ENCODE measurements at places on chromosomes 7 and 10.

DNA sequence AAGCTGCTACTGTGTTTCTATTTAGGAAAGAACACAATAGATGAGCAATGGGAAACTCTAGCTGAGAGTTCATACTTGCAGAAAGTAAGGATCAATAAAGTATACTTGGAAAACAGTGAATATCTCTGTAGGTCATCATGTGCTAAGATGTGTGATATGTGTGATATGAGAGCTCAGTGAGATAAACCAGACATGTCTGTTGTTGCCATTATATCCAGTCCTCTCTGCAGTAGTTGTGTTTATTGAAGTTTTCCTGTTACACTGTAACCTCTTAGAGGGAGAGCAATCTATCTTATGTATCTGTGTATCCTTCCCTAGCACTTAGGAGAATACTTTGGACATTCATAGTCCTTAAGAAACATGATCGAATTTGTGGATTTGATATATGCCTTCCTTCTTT lies 19.1 kb downstream of the TRUB1 start:
- DNase-seq = no peak

DNA sequence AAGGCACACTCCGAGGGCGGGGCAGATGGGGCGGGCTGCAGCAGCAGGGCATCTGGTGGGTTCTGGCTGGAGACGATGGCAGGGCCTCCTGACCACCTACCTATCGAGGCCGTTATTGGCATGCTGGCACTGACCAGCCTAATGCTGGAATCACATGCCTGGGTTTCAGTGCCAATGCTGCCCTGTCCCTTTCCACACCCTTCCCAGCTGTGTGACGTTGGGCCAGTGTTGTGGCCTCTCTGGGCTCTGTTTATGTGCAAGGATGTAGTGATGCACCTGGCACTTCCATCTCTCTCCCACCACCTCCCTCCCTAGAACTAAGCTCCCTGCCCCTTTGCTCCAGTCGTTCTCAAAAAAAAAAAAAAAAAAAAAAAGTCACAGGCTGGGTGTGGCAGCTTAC lies 132.9 kb downstream of the ZMIZ1 start:
- no peak for DNase-seq

DNA sequence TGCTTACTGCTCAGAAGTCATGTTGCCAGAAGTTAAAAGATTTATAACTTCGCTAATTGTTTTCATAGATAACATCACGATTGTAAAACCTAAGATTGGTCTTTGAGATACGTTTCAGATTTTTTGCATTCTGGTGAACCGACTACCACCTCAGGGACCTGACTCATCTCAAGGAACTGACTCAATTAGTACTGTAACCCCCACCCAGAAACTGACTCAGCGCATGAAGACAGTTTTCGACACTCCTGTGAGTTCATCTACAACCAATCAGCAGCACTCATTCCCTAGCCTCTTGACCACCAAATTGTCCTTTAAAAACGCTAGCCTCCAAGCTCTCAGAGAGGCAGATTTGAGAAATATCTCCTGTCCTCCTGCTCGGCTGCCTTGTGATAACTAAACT lies 72.3 kb downstream of the ELMO1 start:
- no peak for DNase-seq

DNA sequence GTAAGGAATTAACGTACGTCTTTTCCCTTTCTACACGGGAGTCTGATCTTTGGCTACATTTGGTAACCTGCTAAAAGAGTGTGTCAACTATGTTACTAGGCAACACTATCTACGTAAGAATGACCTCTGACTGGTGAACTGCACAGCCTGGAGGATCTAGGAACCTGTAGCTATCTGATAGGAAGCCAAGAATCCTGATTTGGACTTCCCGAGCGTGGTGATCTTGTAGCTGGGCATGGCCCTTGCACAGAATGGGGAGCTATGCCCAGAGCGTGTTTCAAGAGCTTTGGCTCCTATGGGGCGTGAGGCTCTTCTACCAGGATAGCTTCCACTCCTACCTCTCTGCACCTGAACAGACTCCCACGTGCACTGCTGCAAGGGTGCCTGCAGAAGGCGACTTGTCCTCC lies 157.5 kb downstream of the TAX1BP1 start:
- DNase-seq = no peak

DNA sequence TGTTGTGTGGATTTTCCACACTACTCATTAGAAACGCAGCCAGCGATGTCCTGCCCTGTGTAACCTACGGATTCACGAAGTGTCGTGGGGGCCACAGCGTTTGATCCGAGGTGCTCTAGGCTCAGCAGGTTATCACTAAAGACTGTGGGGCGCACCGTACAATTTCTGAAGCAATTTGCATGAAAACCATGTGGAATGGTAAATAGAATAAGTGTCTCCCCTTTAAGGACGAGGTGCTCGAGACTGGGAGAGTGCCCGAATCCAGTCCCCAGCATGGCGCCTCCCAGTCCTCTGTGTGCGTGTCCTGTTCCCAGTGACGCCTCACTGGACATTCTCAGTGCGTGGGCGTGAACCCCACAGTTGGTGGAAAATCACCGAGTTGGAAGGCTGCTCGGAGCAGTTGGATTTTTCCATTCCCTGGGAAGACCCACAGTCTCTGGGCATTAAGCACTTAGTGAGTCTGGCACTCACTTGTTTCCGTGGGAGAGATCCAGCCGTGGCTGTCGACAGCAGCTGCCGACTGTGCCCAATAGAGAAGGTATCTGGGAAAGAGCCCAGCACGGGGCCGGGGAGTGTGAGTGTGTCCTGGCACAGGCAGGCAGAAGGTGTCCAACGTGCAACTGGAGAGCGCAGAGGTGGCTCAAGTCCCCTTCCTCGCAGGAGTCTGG lies 37.0 kb downstream of the PFKP start:
- no peak for DNase-seq

DNA sequence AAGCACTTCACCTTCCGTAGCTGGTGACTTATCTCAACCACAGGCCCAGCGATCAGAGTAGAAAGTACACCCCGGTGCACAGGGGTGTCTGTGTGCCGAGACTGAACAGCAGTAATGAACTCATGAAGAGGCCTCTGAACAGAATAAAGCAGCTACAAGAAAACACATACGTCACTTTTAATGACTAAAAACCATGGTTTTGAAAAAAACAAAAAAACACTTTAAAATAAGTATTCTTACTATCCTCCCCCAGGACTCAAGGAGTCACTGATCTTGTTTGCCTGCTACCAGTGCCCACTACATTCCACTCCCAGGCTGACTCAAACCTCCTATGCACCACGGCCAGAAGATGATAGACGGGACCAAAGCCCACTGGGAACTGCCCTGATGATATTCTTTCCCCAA lies 53.8 kb downstream of the NCAPG2 start:
- peak; percentile 69 for DNase-seq

DNA sequence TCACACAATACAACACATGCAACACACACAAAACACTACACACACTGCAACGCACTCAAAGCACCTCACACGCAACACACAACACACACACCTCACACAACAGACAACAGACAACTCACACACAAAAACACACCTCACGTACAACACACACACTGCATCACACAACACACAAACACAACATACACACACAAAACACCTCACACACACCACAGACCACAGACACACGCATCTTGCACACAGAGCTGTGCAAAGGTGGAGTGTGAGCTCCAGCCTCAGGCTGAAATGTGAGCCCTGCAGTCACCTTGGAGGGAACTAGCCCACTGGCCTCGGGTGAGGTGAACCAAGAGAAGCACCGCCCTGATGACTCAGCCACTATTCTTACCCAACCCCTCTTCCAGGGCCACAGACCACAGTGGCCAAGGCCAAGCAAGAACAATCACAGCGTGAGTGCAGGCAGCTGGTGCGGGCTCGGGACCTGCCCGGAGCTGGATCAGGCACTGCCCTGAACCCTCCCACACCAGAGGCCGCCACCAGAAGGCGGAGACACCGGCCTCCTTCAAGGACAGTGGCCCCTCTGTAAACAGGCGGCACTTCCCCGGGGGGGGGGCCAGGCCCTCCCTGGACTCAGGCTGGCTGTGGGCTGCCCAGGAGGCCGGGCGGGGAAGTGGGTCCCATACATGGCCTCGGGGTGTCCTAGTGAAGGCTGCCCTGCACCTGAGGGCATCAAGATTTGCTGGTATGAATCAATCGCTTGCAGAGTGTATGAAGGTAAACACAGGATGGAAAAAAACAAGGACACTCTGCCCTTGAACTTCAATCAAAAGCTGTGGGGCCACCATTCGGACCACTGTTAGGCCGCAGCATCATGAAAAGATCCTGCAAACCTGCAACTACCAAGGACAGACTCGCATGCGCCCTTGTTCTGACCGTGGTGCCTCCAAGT lies 106.7 kb downstream of the TNS3 start:
- peak; percentile 95 for DNase-seq

DNA sequence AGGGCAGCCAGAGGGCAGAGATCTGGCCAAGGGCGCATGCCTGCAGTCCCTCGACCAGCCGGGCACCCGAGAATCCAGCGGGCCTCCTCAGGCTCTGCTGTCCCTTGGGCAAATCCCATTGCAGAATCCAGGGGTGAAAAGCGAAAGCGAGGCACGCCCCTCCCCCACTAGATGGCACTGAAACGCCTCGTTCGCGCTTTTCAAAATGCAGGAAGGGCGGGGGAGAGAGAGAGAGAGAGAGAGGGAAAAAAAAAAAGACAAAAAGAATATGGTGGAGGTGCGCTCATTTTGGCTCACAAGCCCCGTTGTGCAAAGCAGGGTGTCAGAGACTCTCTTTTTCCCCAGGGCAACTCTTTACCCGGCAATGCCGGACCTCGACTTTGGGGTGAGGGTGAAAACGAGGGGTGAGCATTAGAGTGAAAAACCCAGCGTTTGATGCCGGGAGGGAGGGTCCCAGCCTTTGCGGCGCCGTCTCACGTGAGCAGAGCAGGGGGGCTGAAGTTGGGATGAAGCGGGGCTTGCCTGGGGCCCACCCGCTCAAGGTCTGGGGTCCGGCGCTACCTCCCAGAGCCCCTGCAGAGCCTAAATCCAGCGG lies 2.5 kb upstream of the TMEM178B start:
- peak; percentile 26 for DNase-seq

DNA sequence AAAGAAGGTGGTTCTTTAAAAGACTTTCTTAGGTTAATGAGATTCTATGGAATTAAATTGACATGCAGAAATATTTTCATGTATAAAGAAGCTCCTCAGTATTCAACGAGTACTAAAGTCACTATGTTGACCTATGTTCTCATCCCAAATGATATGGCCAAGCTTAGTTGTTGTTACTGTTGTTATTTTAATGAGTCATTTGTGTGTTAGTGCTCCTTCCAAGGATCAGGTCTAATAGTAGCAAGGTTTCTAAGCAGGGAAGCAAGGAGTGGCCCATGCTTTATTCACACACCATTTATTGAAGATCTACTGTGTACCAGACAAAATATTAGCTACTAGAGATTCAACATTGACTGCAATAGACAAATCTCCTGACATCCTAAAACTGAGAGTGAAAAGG lies 41.9 kb downstream of the LRRN3 start:
- DNase-seq = no peak

DNA sequence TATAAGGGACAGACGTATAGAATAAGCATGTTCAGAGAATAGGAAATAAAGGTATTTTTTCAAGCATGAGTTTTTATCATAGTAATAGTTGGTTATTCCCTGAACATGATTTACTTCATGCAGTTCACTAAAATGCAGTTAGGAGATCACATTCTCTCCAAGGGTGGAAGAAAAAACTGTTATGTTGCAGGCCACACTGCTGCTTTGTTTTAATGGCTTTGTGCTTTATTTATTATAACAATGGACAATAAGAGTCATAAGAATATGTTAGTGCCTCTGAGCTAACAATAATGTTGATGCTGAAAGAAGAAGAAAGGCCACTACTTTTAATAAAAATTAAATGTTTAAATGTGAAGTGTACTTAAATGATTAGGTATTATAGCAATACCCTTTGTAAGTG lies 78.5 kb upstream of the GATAD1 start:
- DNase-seq = no peak

DNA sequence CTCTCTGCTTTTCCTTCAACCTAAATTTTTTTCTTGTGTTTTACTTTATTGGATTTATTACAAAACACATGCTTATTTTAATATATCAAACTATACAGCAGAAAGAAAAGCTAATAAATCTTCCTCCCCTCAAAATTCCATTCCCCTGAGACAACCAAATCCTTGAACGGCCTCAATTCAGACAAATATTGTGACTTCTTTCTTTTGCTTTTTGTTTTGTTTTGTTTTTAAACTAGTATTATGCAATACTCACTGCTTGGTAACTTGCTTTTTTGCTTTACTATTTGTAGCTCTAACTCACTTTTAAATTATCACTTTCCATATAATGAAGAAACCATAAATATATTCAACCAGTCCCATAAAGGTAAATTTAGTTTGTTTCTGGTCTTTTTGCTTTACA lies 59.4 kb upstream of the CDK1 start:
- peak; percentile 7 for DNase-seq

DNA sequence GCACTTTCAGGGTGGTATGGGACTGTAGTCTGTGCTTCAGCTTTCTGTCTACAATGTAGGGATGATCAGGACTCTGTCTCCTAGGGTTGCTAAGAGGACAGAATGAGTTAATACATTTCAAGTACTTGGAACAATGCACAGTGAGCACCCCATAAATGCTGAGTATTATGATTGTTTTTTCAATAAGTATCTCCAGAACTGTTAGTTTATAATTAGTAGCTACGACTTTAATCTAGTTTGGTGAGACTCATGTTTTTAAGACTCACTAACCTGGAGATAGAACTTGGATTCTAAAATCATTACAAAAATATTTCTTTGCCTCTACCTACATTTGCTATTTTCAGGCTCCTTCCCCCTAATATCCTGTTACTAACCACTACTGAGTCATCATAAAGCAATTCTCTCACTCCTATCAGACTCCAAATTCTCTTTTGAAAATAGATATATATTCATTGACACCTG lies 95.3 kb downstream of the CPED1 start:
- peak; percentile 57 for DNase-seq

- DNase-seq = peak; percentile 64
These were observed 200.7 kb downstream of the RAPGEF5 start for GRCh38 chr7:22156205-22156604.

DNA sequence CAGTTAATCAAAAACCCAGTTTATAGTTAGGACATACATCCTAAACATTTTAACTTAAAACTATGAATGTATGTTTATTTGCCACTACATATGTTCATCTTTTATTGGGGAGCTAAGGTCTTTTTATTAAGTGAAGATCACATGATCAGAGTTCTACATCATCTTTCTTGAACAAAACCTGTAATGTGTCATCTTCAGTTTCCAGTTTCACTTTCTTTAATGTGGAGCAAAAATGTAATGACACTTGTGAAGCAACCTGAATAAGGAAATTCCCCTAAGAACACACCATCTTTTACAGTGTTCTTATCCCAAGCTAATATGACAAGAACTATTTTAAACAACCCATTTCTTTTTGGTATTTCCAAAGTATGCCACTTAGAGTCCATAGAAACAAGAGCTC lies 166.7 kb upstream of the BET1 start:
- no peak for DNase-seq

GRCh38 chr7:148962440-148962822 lies 65.9 kb downstream of the PDIA4 start:
- DNase-seq = no peak

GRCh38 chr7:44986218-44987053 lies 7.6 kb upstream of the MYO1G start:
- peak; percentile 96 for DNase-seq
